ENCODE measurements at places on chromosomes 5 and 9. TPM values are rescaled to one million over a fixed set of nuclear protein-coding genes. Genes with fewer than 3 reads are reported as not detected.

DNA sequence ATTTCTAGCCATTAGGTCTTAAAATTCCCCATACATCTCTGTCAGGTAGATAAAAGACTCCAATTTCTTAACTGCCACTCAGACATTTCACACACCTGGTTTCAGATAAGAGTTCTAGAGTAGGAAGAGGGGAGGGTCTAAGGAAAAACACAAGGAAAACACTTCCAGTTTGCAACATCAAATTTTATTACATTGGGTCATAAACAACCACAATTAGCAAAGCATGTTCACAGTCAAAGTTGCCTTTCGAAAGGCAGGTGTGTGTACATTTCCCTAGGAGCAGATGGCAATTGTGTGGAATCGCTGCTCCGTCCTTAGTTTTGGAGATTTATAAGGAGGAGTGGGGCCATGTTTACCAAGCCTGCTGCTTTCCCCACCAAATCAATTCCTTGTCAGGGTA is 120.8 kb downstream of the DMRT2 start:
- no peak for DNase-seq
- H3K36me3 ChIP-seq = no peaks in the 10 kb centered on the region
- H3K27me3 ChIP-seq = no peaks in the 10 kb centered on the region
- H3K27ac ChIP-seq = no peak overlapping the region
- H3K4me1 ChIP-seq = peaks cover 8% of the 10 kb centered on the region

DNA sequence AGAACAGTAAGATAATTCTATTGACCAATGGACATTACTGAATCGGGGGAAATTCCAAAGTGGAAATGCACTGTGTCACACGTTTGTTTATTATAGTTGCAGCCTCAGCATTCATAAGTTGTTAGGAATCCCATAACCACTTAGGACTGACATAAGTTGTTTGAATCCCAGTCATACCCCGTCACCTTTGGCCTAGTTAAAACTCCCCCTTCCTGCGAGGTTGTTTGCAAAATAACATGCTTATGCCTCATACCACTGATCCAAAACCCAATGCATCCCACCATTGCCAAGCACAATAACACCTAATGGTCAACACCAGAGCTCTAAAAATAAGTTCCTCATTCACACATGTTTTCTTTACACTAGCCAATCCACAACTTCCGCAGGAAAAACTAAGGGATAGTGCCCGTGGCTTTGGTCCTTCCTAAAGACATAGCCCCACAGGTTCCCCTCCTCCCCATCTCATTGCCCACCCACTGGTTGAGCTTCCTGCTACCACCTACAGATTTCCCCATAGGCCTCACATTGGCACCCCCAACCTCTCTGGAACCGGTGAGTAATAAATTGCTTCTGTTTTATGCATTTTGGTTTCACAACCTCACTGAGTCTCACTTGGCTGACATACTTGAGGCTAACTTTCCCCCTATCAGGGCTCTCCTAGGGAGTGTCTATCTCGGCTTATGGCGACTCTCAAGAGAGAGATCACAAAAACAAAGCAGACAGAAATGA is 42.3 kb upstream of the MUSK start:
- no peak overlapping the region for H3K27ac ChIP-seq
- no peak overlapping the region for H3K4me3 ChIP-seq
- H3K36me3 ChIP-seq = no peaks in the 10 kb centered on the region
- no peak for DNase-seq
- H3K4me1 ChIP-seq = peaks cover 6% of the 10 kb centered on the region

DNA sequence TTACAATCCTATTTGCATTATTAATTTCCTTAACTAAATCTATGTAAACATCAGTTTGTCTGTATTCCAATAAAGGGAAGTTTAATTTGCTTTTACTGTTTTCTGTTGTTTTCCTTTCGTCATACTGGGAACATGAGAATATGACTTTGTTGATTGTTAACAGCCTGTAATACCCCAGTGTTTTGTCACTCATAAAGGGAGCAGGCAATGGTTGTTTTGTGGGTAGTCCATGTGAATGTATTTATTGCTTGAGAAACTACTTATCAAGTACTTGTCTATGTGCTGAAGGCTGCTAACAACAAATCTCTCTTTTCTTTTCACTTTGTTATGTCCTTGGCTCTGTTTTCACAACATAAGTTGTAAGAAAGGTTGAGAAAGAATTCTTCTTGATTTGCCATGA is 1070.2 kb upstream of the ACO1 start:
- H3K36me3 ChIP-seq = no peaks in the 10 kb centered on the region
- no peak for DNase-seq
- no peaks in the 10 kb centered on the region for H3K4me1 ChIP-seq
- no peak overlapping the region for H3K4me3 ChIP-seq
- no peak overlapping the region for H3K27ac ChIP-seq
- H3K27me3 ChIP-seq = no peaks in the 10 kb centered on the region

DNA sequence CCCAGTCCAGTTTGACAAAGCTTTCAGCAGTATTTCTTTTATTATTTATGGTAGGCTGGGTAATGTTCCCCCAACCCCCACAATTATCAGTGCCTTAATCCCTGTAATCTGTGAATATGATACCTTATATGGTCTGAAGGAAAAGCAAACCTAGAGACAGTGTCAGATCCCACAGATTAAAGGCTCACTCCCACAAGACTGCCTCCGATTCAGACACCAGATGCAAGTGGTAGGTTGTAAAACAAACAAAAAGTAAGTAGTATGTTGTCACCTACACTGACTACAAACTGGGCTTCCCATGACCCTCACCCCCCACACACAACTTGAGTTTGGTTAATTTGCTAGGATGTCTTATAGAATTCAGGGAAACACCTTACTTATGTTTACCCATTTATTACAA is 201.2 kb downstream of the NSG2 start:
- H3K4me3 ChIP-seq = no peak overlapping the region
- no peak overlapping the region for H3K27ac ChIP-seq
- H3K4me1 ChIP-seq = no peaks in the 10 kb centered on the region
- H3K27me3 ChIP-seq = no peaks in the 10 kb centered on the region
- DNase-seq = no peak

DNA sequence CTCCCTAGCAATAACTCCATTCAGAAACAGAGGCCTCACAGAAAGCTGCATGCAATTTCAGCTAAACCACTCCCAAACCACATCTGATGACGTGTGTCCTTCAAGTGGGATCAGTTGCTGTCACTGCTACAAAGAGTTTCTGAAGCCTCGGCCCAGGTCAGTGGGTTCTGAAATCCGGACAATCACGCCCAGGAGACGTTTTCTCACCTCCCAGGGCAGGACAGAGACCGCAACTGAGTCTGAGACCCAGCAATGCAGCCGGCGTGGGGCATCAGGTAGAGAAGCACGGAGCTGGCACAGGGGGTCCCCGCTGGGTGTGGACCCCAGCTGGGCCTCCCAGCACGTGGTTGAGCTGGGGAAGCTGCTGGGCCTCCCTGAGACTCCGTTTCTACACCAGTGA is 2.6 kb upstream of the UBE2QL1 start:
- H3K4me3 ChIP-seq = no peak overlapping the region
- no peaks in the 10 kb centered on the region for H3K27me3 ChIP-seq
- H3K4me1 ChIP-seq = no peaks in the 10 kb centered on the region

DNA sequence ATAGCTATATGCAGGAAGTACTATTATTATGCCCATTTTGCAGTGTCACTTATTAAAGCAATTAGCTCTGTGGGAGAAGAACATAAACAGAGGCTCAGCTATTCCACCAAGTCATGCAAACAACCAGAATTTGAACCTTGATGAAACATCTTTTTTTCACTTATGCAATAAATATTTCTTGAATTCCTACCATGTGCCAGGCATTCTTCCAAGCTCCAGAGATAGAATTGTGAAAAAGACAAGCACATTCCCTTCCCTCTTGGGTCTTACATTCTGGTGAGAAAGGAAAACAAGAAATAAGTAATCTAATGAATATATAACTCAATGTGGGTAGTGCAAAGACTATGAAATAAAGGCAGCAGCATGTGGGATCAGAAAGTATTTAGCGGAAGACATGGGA is 32.1 kb upstream of the ADRB2 start:
- no peaks in the 10 kb centered on the region for H3K4me1 ChIP-seq
- H3K4me3 ChIP-seq = no peak overlapping the region
- H3K36me3 ChIP-seq = no peaks in the 10 kb centered on the region
- no peaks in the 10 kb centered on the region for H3K27me3 ChIP-seq
- no peak for DNase-seq

- H3K27me3 ChIP-seq = no peaks in the 10 kb centered on the region
- DNase-seq = no peak
- no peak overlapping the region for H3K27ac ChIP-seq
- no peaks in the 10 kb centered on the region for H3K36me3 ChIP-seq
- no peak overlapping the region for H3K4me3 ChIP-seq
Observed at GRCh38 chr5:60649288-60649917, 50.6 kb downstream of the DEPDC1B start.

- no peak overlapping the region for H3K27ac ChIP-seq
- no peak for DNase-seq
- no peak overlapping the region for H3K4me3 ChIP-seq
- H3K36me3 ChIP-seq = no peaks in the 10 kb centered on the region
Observed at GRCh38 chr9:6214903-6215302, 704 bp upstream of the IL33 start.

DNA sequence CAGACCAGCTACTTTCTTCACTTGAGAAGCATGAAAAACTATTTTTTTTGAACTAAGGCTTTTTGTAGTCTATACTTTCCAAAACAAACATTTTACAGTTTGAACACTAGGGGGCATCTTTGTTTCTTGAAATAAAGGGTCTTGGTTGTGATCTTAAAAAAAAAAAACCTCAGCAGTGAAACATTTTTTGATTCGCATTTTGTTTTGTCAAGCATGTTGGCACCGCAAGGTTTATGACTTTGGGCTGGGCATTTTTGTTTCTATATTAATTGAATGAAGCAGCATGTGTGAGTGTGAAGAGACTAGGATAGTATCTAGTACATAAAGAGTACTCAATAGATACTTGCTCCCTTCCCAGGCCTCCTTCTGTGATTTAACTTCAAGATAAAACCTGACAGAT is 31.6 kb upstream of the ACOT12 start:
- H3K27me3 ChIP-seq = no peaks in the 10 kb centered on the region
- no peaks in the 10 kb centered on the region for H3K36me3 ChIP-seq

DNA sequence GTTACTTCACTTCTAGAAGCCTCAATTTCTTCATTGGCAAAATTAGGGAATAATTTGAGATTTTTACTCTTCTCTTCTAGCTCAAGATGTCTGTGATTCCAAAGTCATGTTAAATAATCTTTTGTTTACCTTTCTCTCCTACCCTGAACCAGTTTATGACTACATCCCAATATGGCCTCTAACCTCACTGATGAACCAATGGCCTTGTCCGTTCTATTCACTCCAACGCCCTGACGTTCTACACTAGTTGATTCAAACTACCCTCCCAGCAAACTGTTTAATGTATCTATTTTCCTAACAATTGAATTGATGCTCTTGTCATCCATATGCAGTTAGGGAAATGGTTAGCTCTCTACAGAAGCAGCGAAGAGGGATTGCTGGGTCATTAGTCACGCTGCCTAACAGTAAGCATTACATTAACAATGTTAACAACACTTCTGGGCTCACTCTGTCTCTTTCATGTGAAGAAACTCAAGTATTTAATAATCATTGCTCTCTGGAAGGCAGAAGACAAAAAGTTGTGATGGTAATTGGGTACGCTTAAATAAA is 38.0 kb downstream of the RAPGEF1 start:
- H3K36me3 ChIP-seq = no peaks in the 10 kb centered on the region
- no peaks in the 10 kb centered on the region for H3K27me3 ChIP-seq
- no peak for DNase-seq
- peaks cover 59% of the 10 kb centered on the region for H3K4me1 ChIP-seq
- H3K27ac ChIP-seq = no peak overlapping the region
- no peak overlapping the region for H3K4me3 ChIP-seq

- no peak overlapping the region for H3K4me3 ChIP-seq
- no peaks in the 10 kb centered on the region for H3K36me3 ChIP-seq
- H3K4me1 ChIP-seq = no peaks in the 10 kb centered on the region
- H3K27me3 ChIP-seq = no peaks in the 10 kb centered on the region
Observed at GRCh38 chr5:6904860-6905259, 191.6 kb downstream of the TENT4A start.

The SNCAIP gene
- 12.8 TPM for total RNA-seq

The STPG3 gene
- total RNA-seq = not detected

The TPD52L3 gene
- not detected for total RNA-seq

The TAF11L10 gene
- not detected for total RNA-seq

The LECT2 gene
- total RNA-seq = not detected

The SH3RF2 gene
- total RNA-seq = 3.1 TPM
